Activated CD4-positive, alpha-beta T cell treated with anti-CD3 and anti-CD28 coated beads for 24 hours (primary cell): ENCODE measurements at places on chromosomes 1 and 21.

- no peak for DNase-seq
These were observed 8.4 kb downstream of the TNFRSF1B start for GRCh38 chr1:12174924-12175810.

GRCh38 chr1:27595597-27595996 is 8.3 kb downstream of the AHDC1 start:
- DNase-seq: no peak

DNA sequence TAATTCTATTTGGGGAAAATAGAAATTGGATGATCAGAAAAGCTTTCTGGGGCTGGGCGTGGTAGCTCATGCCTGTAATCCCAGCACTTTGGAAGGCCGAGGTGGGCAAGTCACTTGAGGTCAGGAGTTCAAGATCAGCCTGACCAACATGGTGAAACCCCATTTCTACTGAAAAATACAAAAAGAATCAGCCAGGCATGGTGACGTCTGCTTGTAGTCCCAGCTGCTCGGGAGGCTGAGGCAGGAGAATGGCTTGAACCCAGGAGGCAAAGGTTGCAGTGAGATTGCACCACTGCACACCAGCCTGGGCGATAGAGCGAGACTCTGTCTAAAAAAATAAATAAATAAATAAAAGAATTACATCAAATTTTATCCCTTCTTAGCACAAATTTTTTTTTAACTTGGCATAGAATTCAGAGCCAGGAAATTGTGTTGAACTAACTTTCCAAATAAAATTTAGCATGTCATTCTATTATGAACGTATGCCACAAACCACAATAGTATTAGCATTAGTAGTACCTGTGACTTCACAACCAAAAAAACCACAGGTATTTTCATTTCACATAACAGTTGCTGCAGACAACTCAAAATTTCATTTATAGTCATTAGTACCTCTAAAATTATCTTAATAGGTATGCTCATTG is 4.5 kb upstream of the ANKRD13C start:
- no peak for DNase-seq

DNA sequence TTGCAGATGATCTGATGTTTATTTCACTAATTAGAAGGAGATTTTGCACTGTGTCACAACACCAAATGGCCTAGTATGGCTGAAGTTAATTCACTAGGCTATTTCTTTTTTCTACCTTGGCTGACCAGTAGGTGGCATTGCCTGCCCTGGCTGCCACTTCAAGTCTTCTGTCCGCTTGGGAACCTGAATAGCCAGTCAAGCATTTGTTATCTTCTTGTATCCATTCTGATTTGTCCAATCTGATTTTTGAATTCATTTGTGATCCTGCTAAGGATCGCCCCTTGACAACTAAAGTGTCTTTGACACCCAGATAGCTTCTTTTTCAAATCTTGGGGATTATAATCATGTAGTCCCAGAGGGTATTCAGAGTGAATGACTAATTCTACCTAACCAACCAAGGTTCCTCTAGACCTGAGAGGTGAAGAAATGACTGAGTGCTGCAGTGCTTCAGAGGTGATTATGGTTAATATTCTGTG is 99.4 kb downstream of the GIPC2 start:
- DNase-seq: no peak

GRCh38 chr1:19536519-19536918 is 51.2 kb upstream of the CAPZB start:
- no peak for DNase-seq

DNA sequence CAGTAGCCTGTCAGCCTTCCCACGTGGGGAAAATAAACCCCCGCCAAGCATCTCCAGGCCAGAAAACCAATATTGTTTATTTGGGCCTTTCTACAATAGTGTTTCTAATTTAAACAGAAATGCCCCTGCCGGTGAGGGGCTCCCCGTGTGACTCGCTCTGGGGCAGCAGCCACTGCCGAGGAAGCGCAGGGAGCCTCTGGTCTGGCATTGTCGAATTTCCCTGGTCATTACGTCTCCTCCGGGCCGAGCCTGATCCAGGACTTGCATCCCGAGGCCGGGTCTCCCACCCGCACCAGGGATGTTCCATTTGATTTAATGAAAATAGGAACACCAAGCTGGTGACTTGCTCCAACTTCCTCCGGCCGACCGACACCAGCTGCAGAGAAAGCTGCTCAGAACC is 20.5 kb downstream of the PRDM16 start:
- DNase-seq: no peak
